GM12891 (cell line): ENCODE measurements at places on chromosomes 1 and 21.

DNA sequence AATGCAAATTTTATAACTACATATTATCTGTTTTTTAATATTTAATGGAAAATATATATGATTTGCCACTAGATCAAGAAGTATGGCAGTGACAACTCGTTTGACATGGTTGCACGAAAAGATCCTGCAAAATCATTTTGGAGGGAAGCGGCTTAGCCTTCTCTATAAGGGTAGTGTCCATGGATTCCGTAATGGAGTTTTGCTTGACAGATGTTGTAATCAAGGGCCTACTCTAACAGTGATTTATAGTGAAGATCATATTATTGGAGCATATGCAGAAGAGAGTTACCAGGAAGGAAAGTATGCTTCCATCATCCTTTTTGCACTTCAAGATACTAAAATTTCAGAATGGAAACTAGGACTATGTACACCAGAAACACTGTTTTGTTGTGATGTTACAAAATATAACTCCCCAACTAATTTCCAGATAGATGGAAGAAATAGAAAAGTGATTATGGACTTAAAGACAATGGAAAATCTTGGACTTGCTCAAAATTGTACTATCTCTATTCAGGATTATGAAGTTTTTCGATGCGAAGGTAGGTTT, 556 bp downstream of the IFI44 start:
- DNase-seq: no peak

DNA sequence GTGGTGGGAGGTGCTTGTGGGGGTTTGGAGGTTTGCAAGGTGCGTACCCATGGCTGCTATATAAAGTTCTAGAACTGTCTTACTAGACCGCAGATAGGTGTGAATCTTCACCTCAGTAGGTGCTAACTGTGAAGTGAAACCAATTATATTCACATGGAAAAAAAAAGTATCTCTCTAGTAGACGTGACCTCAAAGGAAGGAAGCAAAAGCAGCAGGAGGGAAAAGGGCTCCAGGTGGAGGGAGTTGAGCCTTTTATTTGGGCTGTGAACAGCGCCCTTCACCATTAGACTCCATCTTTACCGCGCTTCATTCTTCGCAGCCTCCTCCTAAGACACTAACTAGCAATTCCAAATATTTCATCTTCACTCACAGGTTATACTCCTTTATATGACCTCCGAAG, 129.8 kb downstream of the TBX19 start:
- DNase-seq: no peak

- DNase-seq: no peak
Observed at GRCh38 chr21:31140025-31140424, 101.7 kb upstream of the KRTAP19-8 start.

DNA sequence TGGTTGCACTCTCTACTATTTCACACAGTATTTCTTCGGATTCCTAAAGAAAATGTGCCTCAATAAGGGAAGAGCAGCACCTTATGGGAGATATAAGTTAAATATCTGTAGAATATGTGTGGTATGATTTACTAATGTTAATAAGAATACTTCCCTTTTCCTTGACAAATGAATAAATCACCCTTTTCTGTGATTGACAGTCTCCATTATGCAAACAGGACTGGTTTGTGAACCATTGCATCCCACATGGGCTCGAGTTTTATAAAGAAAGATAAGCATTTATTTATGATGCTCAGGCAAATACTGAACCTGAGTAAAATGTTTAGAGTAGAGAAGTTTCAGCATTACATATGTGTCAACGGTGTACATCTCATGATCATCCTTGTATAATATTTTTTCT, 587.7 kb upstream of the BRINP3 start:
- no peak for DNase-seq

DNA sequence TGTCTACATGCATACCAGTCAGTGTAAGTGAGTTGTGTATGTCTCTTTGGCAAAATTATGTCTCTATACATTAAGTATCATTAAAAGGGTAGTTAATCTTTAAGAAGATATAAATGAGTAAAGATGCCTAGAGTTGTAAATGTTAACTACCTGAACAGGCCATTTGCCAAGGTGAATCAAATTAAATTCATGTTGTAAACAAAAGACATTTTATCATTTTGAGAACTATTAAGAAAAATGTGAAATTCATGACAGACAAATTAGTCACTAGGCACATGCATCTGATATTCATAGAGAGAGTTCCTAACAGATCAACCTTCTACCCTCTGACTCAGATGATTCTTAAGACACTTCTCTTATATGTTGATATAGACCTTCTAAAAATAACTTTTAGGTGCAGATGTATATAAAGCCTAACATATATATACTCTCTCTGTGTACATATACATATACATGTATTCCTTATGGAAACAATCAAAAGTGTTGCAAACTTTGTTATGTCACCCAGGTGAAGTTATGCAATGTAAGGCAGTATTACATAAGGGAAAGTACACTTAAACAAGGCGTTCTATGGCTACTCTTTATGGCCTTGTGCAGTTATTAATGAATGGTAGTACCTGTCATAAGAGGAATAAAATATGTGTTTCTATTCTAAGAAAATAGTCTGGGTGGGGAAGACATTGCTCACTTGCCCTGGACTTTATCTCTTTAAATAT, at the start of gene TMPRSS15:
Gene TMPRSS15, minus strand, starts transcription at position 51 of the 716 bp plus-strand sequence. CDS start 163 bp downstream, outside the sequence.
- no peak for DNase-seq
